ENCODE measurements at places on chromosomes 4 and X.

DNA sequence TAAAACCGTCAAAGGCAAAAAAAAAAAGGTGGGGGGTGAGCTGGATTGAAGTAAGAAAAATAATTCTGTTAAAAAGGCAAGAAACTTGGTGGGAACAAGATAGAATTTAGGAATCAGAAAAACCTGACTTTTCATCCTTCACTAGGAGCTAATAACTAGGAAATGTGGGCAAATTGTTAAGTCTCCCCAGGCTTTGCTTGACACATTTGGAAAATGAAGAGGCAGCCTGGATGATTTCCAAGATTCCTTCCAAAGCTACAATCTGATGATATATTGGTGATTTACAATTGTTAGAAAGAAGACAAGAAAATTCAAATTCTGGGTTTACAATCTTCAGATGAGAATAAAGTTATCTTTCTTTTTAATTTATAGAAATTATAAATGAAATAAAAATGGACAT lies 1062.5 kb downstream of the ADGRL3 start:
- DNase-seq: no peak

DNA sequence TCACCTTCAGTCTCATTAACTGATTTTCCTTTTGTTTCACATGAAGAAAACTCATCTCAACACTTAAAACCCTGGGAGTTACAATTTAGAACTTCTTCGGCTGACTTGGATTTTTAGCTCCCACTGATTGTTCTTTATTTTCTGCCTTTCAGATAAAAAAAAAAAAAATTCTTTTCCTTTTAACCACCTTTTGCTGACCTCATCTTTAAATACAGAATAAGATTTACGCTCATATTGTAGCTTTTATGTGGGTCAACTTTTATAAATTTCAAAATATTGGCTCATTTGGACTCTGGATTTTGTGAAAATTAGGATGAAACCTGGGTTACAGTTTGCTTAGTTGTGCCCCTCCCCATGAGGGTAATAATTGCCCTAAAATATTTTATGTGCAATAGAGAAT lies 659.3 kb downstream of the ZNF674 start:
- no peak for DNase-seq

DNA sequence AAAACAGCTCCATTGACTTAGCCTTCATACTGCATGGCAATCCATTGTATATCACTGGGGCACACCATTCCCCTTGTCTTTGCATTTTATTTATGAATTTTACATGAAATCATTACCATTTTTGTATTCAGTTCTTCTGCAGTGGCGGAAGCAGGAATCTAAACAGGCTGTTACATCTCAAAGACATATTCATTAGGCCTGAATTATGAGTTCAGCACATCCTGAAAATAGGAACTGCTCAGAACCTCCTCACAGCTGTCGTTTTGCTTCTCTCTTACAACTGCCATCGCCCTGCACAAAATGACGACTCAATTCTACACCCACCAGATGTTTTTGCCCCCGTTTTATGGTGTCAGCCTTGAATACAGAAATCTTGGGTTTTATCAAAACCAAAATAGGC lies 474.4 kb upstream of the MAGEB18 start:
- no peak for DNase-seq

DNA sequence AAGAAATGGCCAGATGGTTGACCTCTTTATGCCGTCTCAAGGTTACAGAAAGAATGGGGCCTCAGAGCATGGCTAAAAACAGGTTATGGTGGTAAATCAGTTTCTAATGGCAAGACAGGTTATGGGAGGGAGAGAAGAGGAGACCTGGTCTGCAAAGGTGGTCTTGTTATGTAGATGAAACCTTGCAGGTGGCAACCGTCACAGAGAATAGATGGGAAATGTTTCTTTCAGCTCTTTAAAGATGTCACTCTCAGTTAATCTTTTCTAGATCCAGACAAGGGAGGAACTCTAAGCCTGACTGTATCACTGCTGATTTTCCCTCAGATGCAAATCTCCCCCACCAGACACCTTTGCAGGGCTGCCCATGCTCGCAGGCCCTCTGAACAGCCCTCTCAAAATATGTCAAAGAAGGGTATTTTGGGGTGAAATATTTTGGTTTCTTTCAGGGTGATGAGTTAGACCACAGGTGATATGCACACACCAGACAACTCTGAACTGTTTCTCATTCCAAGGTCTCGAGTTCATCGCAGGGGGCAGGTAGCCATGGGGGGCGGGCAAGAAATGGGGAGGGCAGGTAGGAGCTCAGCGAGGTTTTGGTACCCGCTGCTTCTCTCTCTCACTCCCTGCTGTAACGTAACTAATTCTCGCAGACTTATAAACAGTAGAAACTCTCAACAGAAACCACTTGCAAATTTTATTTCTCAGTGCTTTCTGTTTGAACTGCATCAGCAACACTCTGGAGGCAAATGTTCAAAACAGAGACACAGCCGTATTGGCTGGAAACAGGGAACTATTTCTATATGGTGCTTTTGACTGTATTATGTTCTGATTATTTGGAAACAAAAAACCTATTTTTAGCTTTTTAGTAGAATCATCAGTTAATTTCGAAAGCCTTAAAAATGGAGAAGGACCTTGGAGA lies 32.4 kb downstream of the CASP3 start:
- DNase-seq: no peak

DNA sequence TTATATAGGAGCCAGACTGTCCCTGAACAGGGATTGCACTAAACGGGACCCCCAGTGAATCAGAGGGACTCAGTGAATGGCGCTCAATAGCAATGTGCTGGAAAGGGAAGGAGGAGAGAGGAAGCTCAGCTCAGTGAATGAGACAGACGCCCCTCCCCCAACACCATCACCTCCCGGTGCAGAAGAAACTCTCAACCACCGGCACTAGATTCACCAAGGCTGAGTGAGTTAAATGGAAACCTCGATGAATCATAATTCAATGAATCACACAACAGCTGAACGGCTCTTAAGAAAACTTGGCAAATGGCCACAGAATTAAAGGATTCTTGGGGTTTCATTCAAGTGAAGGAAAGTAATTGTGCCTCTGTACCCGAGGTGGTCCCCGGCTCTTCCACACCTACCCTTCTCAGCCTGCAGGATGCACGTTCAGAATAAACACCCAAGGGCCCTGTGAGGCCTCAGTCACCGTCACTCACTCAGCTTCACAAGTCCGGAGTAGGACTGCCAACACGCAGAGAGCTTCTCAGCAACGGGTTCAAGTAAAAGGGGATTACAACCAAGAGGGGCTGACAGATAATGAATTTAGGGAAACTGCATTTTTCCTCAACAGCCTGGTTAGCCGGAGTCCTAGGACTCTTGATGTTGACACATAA lies 29.3 kb downstream of the CRMP1 start:
- DNase-seq: no peak

GRCh38 chr4:101972791-101973190 lies 182.3 kb downstream of the BANK1 start:
- no peak for DNase-seq

DNA sequence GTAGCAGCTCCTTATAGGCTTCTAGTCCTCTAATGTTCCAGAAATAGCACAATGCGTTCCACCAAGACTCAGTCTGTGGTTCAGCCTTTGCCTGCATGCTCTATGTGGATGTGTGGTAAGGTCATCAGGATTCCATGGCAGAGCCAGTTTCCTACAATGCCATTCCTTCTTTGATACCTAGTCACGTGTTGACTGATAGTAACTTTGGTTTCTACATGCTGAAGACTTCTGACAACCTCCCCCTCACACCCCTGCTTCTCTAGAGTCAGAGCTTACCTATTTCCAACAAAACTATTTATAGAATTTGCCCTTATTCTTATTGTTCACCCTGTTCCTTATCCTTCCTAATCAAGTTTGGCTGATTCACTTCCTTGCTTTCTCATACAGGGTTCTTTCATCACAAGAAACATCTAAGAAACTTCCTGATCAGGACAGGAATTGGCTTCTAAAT lies 81.1 kb downstream of the CT47B1 start:
- no peak for DNase-seq

- DNase-seq: no peak
Measured at GRCh38 chr4:25888781-25889180, 25.2 kb upstream of the SMIM20 start.

- no peak for DNase-seq
Measured at GRCh38 chr4:10272511-10272910, 155.9 kb upstream of the WDR1 start.

- DNase-seq: no peak
Measured at GRCh38 chrX:54695816-54696487, 102.1 kb downstream of the ITIH6 start.

DNA sequence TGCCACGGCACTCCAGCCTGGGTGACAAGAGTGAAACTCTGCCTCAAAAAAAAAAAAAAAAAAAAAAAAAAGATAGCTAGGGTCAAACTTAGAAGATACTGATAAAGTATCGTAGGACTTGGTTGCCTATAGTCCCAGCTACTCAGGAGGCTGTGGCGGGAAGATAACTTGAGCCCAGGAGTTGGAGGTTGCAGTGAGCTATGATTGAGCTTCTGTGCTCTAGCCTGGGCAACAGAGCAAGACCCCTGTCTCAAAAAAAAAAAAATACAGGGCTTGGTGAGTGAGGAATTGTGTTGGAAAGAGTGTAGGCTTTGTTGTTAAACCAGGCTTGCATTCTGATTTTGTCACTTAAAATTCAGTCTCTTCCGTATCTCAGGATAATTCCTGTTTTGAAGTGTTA lies 6.2 kb downstream of the TAF1 start:
- no peak for DNase-seq

Data from activated gamma-delta T cell treated with anti-CD3 and anti-CD28 coated beads, Interleukin-2, amount 50 U/mL, for 16 hours (primary cell).